ENCODE measurements at places on chromosomes 16 and 17.
A peak's percentile ranks its signal among the peaks of the same experiment; 100 is the strongest.

GRCh38 chr17:31857920-31858641 lies 963 bp downstream of the COPRS start:
- no peak for DNase-seq

GRCh38 chr17:57875290-57876022 lies 25.6 kb upstream of the MRPS23 start:
- no peak for DNase-seq

- peak; percentile 54 for DNase-seq
These were observed 2.0 kb downstream of the NCBP3 start for GRCh38 chr17:3843935-3844516.

DNA sequence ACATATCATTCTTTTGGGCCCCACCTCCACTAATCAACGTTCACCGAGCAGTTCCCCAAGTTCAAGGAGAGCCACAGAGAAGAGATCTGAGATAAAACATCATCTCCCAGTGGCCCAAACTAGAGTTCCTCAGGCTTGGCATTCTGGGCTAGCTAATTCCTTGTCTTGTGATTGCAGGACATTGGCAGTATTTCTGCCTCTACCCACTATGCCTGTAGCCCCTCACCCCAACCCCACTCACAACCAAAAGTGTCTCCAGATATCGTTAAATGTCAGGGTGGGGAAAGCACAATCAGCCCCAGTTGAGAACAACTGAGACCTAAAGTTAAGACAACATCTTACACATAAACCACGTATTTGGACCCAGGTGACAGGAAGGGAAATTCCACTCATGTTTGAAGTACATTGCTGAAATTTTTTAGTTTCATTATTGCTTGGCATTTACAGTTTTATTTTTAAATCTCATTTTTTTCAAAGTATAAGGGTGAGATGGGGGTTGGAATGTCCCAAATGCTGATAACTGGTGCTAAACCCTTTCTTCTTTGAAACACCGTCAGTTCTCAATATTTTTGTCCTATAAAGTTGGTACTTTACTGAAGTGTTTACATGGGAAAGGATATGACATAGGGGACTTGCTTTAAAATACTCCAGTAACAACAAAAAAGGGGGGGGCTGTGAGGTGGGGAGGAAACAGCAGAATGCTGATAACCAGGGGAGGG lies 13.6 kb downstream of the ZC3H7A start:
- peak; percentile 92 for DNase-seq

GRCh38 chr16:7450440-7450839 lies 117.8 kb downstream of the RBFOX1 start:
- no peak for DNase-seq

GRCh38 chr17:1643293-1643998 lies 2.1 kb downstream of the SCARF1 start:
- peak; percentile 75 for DNase-seq

DNA sequence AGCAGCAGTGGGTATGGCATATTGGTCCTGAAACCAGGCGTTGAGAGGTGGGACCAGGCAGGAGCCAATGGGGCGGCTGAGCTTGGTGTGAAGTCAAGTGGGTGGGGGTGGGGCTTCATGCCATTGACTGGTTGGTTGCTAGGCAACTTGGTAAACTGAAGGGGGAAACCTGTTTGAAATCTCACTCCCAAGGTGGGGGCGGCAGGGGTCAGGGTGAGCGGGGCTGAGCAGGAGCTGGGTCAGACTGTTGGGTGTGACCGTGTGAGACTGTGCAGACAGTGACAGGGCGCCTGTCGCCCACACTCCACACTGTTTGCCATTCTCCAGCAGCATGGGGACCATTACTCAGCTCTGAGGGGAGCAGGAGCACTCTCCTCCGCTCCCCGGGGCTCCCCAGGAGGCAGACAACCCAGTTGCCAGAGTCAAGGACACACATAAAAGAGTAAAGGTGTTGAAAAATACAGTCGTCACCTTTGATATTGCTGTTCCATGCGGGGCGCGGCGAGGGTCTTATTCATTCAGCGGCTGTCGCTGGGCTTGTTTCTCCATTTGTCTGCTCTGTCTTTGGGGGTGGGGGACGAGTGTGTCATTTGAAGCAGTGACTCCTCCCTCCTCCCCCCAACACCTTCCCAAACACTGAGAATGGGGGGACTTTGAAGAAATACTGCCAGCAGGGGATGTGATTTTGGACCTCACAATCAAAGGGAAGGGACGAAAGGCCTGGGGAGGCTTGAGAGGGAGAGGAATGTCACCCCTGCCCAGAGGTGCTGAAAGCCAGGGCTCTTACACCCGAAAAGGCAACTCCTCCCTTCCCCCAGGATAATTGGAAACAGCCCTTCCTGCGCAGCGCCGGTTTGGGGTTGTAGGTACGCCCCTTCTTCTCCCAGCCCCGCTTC lies 1.2 kb upstream of the EFNB3 start:
- DNase-seq: no peak

- no peak for DNase-seq
These were observed 8.6 kb upstream of the METTL9 start for GRCh38 chr16:21590796-21591195.

DNA sequence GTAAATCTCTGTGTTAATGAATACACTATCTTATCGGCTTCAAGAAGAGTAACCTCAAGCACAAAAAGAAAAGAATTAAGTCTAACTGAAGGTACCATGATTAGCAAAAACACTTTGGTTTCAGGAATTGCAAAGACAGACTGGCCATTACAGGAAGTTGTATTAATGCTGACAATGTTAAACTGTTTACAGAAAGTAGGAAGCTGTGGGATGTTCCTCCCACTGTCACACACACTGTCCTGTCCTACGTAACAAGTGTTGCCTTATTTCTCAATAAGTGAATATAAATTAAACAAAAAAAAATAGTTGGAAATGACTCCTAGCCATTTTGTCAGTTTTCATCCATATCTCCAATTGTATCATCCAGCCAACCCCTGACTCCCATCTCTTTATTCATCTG lies 8.6 kb downstream of the GNA13 start:
- DNase-seq: no peak

DNA sequence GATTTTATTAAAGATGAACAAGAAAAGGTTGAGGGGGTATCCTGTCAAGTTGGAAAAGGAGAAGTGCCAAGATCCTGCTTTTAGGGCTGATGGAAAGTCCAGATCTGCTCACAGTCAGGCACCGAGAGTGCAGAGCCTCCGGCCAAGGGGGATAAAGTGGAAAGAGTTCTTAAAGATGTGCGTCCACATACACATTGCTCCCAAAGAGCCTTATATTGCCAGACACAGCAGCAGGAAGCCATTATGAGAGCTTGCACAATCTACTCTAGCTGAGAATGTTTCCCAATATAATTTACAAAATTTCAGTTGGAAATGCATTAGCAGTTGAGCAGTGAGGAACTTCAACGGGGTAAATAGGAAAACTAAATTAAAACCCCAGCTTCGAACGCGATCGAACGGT lies 95.6 kb downstream of the SALL1 start:
- DNase-seq: no peak

DNA sequence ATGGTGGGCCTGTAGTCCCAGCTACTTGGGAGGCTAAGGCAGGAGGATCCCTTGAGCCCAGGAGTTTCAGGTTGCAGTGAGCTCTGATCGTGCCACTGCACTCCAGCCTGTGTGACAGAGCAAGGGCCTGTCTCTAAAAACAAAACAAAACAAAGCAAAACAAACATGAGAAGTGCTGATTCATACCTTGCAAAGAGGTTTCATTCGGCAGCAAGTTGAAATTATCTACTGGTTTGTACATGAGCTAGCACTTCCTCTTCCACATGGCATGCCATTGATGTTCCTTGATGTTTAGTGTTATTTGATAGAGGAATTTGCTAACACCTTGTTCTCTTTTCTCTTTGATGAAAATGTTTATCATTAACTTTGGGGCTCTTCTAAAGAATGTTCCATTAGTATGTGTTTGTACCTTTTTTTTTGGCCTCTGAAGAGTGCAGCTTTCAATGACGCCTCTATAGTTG lies 50.6 kb downstream of the SPECC1 start:
- DNase-seq: no peak

DNA sequence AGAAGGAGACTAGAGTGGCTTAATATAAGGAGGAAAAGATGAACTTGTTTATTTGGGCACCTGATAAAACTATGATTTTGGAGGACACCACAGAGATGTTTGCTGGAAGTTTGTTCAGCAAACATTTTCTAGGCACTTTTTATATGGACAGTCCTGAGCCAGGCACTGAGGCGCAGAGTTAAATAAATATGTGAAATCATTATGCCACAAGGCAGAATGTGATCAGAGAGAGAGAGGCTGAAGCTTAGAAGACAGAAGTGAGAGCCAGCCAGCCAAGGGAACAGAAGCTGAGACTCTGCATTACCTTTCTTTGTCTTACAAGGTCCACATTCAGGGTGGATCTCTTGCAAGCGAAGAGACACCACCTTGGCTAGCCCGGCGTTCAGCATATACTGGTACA lies 21.4 kb downstream of the GTF3C1 start:
- DNase-seq: no peak

- peak; percentile 85 for DNase-seq
These were observed 64.3 kb downstream of the PGS1 start for GRCh38 chr17:78442648-78443218.

DNA sequence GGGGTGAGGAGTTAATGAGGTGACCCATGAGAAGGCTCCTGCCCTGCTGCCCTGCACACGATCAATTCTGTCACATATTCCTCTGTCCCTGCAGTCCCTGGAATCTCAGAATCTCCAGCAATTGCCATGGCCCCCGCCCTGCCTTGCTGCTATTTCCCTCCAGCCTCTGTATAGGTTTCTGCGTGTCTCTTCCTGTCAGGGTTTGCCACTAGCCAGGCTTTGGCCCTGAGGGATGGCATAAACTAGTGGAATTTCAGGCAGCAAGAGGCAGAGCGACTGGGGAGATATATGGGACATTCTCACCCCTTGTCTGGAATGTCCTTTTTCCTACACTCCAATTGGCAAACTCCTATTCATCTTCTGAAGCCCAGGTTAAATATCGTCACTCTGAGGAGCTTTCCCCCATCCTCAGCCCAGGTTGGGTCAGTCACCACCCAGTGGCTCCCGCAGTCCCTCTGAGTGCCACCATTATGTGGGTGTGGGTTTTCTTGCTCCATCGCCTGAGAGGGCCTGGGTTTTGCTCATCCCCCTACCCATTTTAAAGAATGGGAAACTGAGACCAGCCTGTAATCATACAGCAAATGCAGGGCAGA lies 15.5 kb upstream of the NATD1 start:
- DNase-seq: no peak

DNA sequence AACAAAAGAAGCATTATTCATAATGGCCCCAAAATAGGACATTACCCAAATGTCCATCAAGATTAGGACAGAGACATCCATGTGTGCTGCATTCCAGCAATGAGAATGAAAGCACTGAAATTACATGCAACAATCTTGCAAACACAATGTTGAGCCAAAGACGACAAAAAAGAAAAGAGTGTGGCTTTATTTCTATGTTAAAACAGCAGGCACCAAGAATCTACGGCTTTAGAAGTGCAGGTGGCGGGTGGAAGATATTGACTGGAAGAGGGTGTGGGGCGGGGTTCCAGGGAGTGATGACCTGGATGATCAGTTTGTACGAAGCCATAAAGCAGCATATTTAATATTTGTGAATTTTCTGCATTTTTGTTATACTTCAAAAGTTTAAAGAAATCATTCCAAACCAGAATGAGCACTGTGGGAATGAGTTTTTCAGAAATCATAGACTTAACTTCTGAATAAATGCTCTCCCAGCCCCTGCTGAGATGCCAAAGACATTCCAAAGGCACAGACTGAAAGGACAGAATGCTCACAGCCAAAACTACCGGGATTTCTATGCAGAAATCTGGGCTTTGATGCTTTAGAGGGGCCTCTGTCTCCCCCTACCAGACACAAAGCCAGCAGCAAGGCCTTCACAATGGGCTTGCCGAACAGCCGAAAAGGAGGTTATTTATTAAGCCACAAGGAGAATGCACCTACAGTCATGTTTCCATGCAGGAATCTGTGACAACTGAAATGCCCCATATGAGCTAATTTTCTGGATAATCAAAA lies 361.6 kb downstream of the GRIN2A start:
- no peak for DNase-seq

- no peak for DNase-seq
These were observed 24.5 kb downstream of the KSR1 start for GRCh38 chr17:27480699-27481098.

GRCh38 chr16:14121142-14121541 lies 50.0 kb downstream of the MRTFB start:
- no peak for DNase-seq

DNA sequence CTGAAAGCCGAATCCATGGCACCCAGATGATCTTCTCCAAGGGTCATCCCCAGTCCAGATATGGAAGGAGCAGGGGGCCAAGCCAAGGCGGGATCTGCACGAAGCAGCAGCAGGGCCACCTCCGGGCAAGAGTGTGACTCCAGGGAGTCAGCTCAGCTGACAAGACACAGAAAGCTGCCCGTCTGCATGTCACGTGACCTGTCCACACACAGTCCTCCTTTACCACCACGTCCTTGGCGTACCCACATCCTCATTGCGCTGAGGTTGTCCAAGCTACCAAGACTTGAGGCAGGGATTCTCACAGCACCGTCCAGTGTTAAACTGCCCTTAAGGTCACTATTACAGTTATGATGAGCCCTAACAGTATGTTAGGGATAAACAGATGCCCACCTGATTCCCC lies 11.3 kb upstream of the CYTH1 start:
- DNase-seq: no peak

DNA sequence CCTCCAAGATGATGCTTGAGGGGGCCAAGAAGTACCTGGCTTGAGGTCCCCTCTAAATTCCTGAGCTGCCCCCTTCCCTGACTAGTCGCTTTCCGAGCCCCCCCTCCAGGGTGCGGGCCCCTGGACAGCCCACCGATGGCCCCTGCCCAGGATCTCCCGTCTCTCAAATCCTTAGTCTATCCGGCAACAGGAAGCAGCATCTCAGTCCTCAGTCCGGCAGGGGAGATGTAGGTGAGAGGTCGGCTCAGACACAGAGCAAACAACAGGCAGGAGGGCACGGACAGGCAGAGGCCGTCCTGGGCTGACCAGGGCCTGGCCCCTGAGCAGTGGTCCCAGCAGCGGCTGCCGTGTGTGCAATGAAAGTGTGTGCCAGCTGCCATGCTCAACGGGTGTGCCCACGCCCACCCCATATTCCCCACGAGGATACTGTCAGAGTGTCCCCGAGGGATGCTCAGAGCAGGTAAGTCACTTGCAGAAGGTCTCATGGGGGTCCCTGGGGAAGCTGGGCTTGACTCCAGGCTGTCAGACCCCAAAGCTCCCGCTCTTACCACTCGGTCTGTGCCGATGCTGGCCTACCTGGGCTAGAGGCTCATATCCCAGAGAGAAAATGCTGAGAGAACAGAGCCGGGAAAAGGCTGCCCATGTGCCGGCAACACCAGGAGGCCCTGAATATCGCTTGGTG lies 7.2 kb downstream of the SLC43A2 start:
- no peak for DNase-seq

Data from CD4-positive, alpha-beta T cell treated with Interleukin-4 for 1 hour (primary cell).